ENCODE measurements at places on chromosomes 11 and 22.

DNA sequence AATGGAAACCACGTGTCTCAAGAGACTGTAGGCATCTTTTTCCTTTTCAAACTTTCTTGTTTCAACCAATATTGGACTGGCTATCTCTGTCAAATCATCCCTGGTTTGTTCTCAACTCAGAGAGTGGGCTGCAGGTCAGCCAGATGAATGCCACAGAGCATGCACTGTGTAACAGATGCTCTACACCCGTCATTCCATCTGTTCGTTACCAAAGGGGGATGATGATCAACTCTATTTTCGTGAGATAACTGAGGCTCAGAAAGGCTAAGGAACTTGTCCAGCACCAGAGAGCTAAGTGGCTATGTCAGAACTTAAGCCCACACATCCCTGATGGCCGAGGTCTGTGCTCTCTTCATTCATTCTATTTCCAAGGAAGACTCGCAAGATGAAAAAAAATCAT, 42.1 kb downstream of the SLC1A2 start:
- no peak for DNase-seq

DNA sequence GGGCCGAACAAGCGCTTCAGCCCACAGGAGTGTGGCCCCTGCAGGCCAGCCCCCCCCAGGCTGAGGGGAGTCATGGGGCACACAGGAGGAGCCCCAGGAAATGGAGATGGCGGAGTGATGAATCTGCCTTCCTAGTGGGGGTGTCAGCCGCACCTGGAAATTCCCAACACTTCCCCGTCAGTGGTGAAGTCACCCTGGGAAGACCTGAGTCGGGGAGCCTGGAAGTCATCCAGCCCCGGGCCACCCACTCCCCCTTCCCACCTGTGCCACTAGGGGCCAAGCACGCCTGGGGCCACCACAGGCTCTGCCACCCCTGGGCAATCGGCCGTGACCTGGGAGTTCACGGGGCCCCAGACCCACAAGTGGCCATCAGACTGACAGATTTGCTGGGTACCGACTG, 12.6 kb downstream of the WNT7B start:
- no peak for DNase-seq

DNA sequence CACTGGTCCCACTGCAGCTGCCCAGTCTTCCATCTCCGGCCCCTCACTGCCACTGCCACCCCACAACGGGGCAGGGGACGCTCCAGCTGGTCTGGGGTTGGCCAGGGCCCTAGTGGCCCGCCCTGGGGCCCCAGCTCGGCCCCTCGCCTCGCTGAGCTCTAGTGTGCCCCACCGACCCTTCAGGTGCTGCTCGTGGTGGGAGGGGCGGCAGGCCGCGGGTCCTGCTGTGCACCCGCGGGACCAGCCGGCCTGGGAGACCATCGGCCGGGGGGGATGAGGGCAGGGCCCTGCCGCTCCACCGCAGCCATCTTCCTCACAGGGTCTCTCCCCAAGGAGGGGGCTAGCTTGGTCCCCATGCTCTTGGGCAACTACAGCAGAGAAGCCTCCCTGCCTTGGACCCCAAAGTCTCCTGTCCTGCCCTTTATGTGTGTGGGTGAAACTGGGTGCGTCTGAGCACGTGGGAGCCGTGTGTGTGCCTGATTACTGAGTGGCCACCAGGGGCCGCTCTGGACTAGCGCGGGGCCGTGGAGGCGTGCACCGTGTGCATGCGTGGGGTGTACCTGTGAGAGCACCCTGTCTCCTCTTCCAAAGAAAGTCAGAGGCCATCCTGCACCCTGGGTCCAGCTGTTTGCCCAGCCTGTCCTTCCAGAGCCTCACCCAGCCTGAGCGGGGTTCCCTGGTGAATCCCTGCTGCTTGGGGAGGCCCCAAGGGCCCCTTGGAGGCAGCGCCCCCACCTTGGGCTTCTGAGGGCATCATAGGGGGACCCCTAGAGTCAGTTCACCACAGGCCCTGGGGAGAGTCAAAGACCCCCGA, 6.0 kb upstream of the ACR start:
- DNase-seq = peak; percentile 32

DNA sequence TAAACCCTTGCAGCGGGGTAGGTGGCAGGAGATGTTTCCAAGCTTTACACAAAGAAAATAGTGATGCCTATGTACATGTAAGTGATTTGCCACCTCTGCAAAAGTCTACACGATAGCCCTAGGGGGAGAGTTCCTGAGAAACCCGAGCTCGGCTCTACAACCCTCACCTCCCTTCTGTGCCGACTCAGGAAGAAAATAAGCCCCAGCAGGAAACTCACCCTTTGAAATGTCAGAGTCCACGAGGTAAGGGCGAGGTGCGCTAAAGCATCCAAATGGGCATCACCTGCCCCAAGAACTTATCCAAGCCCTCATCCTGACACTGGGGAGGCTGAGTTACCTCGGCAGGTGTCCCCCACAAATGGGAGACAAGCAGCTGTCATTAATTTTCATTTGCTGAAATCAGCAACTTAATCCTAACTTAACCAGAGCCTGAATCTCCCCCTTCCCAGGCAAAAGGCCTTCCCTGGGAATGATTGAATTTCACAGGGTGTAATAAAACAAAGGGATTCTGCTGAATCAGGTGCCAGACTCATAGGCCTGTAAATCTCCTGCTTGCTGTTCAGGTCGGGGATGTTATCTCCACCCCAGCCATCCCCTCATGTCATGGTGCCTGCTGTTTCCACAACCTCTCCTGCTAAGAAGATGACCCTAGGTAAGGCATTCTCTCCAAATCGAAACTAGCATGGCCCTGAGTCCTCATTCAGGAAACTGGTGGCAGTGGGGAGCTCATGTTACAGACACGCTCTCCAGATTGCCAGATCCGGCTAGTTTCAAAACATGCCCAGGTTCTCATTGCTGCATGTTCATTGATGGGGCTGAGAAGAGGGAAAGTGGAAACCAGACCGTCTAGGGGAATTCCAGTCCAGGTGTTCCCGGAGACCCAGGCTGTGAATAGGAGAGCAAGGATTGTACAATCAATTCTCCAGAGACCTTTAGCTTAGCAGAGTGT, 105.3 kb upstream of the KIRREL3 start:
- no peak for DNase-seq

GRCh38 chr11:55942785-55943392, 6.7 kb upstream of the OR5I1 start:
- DNase-seq = no peak

DNA sequence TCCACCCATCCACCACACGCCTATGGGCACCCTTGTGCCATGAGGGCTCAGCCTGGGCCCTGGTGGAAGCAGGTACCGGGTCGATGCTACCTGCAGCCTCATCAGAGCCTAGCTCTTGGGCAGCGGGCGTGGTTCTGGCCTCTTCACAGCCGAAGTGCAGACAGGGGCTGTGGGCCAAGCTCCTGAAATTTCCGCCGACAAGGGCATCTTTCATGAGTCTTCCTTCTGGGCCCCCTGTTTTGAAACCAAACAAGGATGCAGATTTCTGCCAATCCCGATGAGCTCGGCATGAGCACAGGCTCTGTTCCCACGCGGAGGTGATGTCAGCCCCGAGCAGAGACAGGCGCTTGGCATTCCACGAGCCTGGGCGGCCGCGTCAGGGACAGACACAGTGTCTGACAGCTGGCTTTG, 22.6 kb upstream of the MGAT3 start:
- DNase-seq = no peak

All from activated gamma-delta T cell treated with Interleukin-2 at 50 U/mL for 16 hours (primary cell).